ENCODE measurements at places on chromosomes 13 and 19.
A peak's percentile ranks its signal among the peaks of the same experiment; 100 is the strongest.

DNA sequence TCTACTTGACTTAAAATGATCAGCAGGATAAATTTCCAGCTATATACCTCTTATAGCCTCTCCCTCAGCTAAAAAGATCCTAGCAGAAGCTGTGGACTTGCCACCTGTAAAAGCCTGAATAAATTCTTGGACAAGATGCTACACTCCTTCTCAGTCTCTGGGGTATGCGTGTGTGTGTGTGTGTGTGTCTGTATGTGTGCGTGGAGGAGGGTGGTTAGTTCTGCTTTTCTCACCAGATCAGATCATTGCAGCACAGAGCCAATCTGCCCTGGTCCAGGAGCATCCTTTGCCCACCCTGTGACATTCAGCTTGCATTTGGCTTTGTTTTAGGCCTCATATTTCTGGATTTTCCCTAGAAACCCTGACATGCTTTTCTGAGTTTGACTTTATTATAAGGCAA is 438.3 kb downstream of the RFC3 start:
- no peak for DNase-seq

DNA sequence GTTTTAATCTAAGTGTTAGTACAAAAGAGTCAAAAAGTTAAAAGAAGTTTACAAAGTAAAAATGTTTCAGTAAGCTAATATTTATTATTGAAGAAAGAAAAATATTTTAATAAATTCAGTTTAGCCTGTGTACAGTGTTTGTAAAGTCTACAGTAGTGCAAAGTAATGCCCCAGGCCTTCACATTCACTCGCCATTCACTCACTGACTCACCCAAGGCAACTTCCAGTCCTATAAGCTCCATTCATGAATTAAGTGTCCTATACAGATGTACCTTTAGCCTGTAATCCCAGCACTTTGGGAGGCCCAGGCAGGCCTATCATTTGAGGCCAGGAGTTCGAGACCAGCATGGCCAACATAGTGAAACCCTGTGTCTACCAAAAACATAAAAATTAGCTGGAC is 24.1 kb upstream of the AKAP11 start:
- no peak for DNase-seq

GRCh38 chr13:45850027-45850613 is 1.4 kb downstream of the SIAH3 start:
- DNase-seq: no peak

DNA sequence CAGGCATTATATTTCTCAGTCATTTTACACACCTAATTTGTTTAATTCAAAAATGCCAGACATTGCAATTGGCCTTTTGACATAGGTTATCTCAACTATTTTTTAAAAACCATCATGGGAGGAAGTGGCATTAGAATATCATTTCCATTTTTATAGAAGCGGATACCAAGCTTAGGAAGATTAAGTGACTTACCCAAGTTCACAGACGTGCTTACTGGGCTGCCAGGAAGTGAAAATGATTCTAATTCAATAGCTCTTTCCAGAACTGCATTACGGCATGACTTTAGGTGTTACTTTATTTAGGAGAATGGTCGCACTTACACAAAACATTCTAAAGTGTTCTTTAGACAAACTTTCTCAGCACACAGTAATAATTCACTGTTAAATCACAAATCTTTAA is 231.9 kb downstream of the KLF12 start:
- DNase-seq: no peak

- DNase-seq: no peak
Measured at GRCh38 chr13:78598966-78599644, 4.2 kb downstream of the POU4F1 start.

GRCh38 chr13:29315847-29316246 is 279.6 kb downstream of the SLC7A1 start:
- no peak for DNase-seq

DNA sequence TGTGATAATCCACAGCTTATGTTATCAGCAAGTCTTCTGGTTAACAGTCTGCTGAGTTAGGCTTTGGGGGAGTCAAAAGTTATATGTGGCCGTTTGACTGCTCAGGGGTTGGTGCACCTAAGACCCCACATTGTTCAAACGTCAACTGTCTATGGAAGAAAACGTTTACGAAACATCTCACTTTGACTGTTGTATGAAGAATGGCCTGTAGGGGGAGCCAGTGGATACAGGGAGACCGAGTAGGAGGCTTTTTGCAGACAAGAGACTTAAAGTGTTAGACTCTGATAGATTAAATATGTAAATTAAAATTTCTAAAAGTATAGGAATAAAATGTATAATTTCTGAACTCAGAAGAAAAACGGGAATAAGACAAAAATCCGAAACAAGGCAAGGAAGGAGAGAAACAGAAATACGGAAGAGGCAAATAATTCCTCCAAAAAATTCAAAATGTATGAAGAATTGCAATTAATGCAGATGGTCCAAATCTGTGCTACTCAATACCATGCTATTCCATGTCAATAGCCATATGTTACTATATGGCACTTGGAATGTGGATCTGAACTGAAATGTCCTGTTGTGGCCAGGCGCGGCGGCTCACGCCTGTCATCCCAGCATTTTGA is 37.8 kb downstream of the TNFSF14 start:
- DNase-seq: peak; percentile 56

DNA sequence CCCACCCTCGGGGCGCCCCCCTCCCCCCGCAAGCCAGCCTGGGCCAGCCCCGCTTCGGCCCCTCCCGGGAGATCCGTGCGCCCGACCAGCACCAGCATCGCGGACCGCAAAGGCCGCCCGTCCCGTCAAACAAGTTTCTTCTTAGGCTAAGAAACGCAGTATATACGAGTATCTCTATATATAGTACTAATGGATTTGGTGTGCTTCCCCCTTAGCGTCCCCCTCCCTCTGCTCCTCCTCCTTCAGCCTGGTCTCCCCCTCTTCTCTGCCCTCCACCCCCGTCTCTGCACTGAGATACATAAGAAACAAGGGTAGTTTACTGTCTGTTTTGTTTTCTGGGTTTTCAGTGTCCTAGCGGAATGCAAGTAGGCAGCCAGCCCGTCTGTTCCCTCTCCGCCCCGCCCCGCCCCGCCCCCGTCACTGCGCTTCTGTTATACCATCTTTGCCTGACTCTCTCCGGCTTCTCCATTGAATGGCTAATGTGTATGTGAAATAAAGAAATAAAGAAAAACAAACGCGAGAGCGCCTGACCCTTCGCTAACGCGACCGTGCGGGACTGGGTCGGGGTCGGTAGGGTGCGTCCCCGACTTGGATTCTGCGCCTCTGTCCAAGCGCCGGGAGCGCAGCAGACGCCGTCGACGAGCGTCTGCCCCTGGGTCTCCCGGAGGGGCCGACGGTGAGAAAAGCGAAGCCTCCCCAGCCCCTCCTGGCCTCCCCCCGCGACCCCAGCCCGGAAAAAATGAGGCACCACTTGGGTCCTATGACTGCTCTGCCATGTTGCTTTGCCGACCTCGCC is 4.2 kb downstream of the LYL1 start:
- no peak for DNase-seq

GRCh38 chr13:87384099-87384498 is 287.1 kb upstream of the SLITRK5 start:
- DNase-seq: no peak

GRCh38 chr13:85520445-85520844 is 278.8 kb downstream of the SLITRK6 start:
- no peak for DNase-seq

GRCh38 chr13:64627654-64628053 is 2602.5 kb downstream of the PCDH9 start:
- no peak for DNase-seq

- DNase-seq: peak; percentile 87
Measured at GRCh38 chr19:52397310-52398080, at the start of gene ZNF528. Gene ZNF528, plus strand, starts transcription at chr19:52397849. Its CDS starts 4,165 bp downstream, at chr19:52402014.

GRCh38 chr19:11324748-11325389 is 14.6 kb downstream of the RAB3D start:
- DNase-seq: no peak

DNA sequence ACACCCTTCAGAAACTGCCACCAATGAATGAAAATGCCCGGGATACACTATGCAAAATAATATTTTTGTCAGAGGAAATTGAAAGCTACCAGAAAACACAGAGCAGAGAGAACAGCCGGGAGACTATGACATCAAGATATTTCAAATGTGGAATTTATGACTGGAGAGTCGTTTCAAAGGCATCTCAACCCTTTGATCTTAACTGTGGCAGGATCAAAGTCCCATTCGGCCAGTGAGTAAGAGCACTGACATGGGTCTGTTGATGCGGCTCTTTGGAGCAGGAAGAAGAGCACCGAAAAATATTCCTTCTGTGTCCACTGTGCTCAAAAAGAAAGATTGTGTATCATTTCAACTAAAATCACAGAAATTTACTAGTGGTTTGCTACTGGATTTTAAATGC is 201.9 kb downstream of the RFC3 start:
- DNase-seq: no peak

- DNase-seq: no peak
Measured at GRCh38 chr19:13095393-13095784, 7.3 kb downstream of the LYL1 start.

DNA sequence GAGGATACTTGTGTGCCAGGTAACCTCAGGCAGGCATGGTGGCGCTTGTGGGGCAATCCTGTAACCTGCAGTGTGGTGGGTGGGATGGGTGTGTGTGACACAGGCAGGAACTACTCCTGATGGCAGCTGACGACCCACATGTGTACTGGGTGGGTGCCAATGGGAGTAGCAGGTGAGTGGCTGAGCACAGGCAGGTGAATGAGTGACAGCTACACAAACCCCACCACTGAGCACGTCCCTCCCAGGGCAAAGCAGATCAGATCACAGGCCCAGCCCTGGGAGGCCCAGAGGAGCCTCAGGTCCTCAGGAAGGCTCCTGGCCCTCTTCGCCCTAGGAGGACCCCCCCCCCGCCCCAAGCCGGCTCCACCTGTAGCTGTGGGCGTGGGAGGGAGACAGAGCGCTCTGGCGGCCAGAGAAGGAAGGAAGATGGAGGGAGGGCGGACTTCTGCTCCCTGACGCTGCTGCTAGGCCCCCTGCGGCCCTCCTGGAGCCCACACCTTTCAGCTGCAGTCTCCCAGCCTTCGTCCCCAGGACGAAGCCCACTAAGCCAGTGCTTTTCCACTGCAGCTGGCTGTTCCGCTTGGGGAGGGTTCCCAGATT is 1.3 kb upstream of the ZNF181 start:
- no peak for DNase-seq

GRCh38 chr19:10580979-10581631 is 6.0 kb downstream of the AP1M2 start:
- DNase-seq: peak; percentile 73

DNA sequence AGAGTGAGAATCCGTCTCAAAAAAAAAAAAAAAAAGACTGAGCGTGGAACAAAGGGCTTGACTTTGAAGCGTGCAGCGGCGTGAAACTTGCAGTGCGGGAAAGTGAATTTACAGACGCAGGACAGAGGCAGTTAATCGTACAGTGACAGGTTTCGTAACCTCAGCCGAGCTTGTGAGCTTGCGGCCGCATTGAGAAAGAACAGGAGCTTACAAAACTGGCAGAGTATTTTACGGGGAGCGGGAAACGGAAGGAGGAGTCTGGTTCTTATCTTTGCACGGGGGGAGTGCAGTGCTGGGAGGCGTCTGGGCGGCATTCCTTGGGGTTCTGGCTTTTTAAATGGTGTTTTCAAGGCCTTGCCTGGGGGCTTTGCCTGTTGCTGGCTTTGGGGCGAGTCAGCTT is 6.0 kb upstream of the BSG start:
- no peak for DNase-seq
